ENCODE measurements at places on chromosomes 13 and 19.

- DNase-seq = no peak
Measured at GRCh38 chr19:16206046-16206605, 8.4 kb downstream of the AP1M1 start.

- DNase-seq = no peak
Measured at GRCh38 chr19:45567609-45568008, 17.0 kb downstream of the OPA3 start.

GRCh38 chr19:54448774-54449700 lies at the start of gene LENG8:
Gene LENG8, plus strand, starts transcription at chr19:54449199. Its CDS starts 2,146 bp downstream, at chr19:54451345.
- peak; percentile 100 for DNase-seq

- no peak for DNase-seq
Measured at GRCh38 chr19:39211731-39212374, 7.8 kb upstream of the SYCN start.

DNA sequence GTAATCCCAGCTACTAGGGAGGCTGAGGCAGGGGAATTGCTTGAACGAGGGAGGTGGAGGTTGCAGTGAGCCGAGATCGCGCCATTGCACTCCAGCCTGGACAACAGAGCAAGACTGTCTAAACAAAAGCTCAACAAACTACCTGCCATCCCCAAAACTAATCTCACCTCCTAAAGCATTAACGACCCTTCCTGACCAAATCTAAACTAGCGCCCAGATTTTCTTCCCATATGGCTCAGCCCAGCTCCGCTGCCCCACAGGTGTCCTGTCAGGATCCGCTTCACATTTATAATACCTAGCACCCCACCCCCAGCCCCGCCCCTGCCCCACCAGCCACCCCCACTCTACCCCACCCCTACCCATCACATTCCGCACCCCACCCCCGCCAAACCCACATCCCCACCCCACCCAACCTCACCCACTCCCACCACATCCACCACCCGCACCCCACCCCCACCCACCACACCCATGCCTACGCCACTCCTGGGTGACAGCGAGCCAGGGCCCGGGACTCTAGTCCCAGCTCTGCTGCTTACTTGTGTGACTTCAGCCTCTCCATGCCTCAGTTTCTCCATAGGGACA lies 599 bp downstream of the C19orf12 start:
- DNase-seq = no peak

DNA sequence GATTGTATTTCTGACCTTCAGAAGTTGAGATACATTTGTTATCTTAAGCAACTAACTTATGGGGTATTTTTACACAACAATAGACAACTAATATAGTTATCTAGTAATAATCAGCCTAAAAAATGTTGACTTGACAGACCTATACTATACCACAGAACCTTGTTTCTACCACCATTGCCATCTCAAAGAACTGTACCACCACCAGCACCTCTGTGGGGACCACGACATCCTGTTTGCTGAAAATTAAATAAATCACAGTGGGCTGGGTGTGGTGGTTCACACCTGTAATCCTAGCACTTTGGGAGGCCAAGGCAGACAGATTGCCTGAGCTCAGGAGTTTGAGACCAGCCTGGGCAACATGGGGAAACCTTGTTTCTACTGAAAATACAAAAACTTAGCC lies 24.0 kb downstream of the TSKS start:
- DNase-seq = no peak

- DNase-seq = peak; percentile 60
Measured at GRCh38 chr19:48933382-48933932, at the start of gene DHDH. Gene DHDH, plus strand, starts transcription at chr19:48933699. Its CDS starts 23 bp downstream, at chr19:48933722.

DNA sequence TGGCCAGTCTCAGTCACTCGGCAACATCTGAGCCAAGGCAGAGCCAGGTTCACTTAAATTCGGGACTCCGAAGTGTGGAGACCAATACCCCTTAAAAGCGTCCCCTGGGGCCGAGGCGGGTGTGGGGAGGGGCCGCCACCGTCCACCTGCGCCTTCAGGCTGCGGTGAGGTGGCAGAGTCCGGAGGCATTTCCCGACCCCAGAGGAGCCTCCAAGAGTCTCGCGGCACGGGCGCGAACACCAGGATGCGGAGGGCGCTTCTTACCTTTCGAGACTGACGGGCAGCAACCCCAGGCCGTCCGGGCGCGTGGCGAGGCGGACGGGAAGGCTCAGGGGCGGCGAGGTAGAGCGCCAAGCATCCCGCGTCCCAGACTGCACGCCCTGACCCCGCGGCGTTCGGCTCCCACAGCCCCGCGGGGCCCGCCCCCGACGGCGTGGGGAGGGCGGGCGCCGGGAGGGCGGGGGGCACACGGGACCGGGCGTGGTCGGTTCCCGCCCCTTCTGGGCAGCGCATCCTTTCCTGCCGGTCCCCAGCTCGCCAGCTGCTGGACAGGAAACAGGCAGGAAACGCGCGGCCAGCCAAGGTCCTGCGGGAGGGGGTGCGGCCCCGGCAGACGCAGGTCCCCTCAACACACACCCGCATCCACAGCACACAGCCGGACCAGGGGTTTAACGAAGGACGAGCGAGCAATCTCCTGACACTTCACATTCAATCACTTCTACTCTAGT lies at the start of gene THSD1:
TSS of gene THSD1 (minus strand) at position 406 of the 728 bp plus-strand sequence. CDS start 3,572 bp downstream, outside the sequence.
- peak; percentile 80 for DNase-seq

- no peak for DNase-seq
Measured at GRCh38 chr13:51683597-51683996, 99.3 kb downstream of the WDFY2 start.

GRCh38 chr13:72146816-72147215 lies 279.8 kb upstream of the DACH1 start:
- no peak for DNase-seq

DNA sequence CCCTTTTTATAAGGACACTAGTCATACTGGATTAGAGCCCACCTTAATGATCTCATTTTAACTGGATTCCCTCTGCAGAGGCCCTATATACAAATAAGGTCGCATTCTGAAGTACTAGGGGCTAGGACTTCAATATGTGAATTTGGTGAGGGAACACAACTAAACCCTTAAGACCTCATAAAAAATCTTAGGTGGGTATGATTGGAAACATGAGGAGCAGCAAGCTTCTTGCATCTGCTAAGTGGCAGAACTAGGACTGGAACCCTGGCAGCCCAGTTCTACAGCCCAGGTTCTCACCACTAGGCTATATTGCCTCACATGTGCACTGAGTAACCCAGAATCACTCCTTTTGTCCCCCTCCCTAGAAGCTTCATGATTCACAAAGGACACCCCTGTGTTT lies 17.1 kb upstream of the GRWD1 start:
- DNase-seq = no peak

- DNase-seq = no peak
Measured at GRCh38 chr13:34777914-34778303, 164.2 kb upstream of the NBEA start.

Measured in dermis blood vessel endothelial cell (primary cell).